ENCODE measurements at places on chromosomes 2 and 18. TPM values are rescaled to one million over a fixed set of nuclear protein-coding genes. Genes with fewer than 3 reads are reported as not detected.

GRCh38 chr2:104690255-104690984 lies 163.5 kb upstream of the POU3F3 start:
- DNase-seq: no peak

DNA sequence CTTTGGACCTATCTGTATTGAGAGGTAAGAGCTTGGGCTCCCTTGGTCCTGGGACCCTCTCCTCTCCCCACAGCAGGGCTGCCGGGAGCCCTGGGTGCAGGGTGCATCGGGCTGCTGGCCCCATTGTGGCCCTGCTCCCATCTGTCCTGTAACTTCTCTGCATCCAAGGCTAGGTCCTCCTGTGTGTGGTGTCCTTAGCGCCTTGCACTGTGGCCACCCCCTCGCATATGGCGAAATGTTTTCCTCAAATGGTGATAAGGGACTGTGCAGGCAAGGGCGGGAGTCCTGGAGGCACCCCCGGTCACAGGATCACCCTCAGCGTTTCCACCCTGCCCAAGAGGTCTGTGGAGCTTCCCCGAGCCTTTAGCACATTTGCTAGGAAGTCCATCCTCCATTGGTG lies 208.2 kb downstream of the SH3RF3 start:
- DNase-seq: no peak

Gene POTEI
- not detected for total RNA-seq

DNA sequence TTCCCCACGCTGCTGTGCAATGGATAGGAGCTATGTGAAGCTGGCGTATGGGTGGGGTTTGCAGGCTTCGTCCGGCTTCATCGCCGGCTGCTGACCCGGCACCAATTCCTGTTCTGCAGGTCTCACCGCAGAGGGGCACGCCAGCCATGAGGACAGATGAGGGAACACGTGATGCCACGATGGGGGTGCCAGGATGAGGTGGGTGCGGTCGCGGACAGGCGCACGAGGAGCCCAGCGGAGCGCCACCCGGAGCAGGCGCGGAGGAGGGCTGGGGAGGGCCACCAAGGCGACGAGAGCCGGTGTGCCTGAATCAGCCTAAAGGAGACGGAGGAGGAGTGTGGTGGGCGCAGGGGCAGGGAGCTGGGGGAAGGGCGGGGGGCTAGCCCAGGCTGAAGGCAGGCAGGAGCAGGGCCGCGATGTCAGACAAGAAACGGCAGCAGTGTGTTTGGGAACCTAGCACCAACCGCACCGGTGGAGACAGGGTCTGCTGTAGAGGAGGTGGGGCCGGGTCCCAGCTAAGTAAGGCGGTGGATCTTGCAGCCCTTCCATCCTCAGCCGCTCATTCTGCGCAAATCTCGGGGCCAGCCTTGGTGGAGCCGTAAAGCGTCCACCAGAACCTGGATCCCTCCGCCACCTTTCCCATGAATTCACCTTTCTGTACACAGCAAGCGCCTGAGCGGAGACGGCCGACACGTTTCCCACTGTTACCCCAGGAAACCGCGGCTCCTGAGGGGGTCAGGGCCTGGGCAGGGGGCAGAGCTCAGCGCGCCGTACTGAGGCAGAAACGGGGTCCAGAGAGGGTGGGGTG lies 17.0 kb upstream of the CD8A start:
- DNase-seq: peak; percentile 33

GRCh38 chr2:2590141-2590540 lies 259.1 kb upstream of the MYT1L start:
- DNase-seq: no peak

Gene IL1B
- total RNA-seq: 0.64 TPM

Gene SLC5A7
- total RNA-seq: 0.17 TPM

Gene TAF4B
- total RNA-seq: 1.7 TPM

DNA sequence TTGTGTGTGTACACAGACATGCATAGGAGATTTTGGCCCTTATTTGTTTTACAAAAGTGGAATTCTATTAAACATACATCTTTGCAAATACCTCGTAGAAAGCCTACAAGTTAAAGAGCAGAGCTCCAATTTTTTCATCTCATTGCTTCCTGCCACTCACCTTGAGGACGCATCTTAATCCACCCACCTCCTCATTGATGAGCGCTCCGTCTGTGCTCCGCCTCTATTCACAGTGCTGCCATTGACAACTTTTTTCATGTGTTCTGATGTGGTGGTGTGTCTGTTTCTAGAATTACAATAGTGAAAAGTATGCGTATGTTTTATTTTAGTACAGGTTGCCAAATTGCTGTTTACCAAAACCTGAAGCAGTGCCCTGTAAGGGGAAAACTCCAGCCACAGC lies 36.3 kb downstream of the NEURL3 start:
- DNase-seq: no peak

Gene SCN2A
- 0.12 TPM for total RNA-seq

DNA sequence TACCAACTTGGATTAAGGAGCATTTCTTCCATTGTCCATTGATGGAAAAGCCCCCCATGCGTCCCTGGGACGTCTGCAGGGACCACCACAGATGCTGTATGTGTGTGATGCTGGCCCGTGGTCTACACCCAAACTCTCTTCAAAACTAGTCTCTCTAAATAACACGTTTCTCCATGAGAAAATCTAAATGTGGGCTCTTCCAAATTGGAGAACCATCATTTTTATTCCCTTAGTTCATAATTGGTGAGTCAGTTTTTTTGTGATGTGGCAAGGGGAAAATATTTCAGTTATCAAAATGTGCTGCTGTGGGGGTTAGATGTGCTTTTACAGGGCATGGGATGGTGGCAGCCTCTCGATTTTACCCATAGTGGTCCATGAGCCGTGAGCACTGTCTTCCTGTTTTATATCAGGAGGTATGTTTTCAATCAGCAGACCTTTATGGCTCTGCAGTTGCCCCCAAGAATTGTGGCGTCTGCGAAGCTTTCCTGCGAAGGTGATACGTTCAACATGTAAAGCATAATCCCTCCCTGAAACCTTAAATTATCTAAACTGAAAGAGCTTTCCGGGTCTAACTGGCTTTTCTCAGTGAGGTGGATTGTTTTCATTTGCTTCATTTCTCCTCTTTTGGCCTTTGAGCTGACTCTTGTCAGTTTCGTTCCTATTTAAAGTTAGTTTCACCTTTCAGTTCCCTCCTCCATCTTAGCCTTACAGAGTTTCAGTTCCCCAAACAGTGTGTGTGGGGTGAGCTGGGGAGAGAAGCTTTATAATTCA lies 78.4 kb downstream of the SETBP1 start:
- no peak for DNase-seq

Gene TTN
- total RNA-seq: 3,329 TPM

- DNase-seq: no peak
Measured at GRCh38 chr18:55382277-55382805, 205.7 kb downstream of the TCF4 start.

GRCh38 chr2:147523415-147523814 lies 321.4 kb upstream of the ACVR2A start:
- DNase-seq: no peak

GRCh38 chr18:31783059-31783458 lies 22.4 kb upstream of the SLC25A52 start:
- no peak for DNase-seq

Gene MAPK4
- 86.9 TPM for total RNA-seq

Gene APLF
- 6.4 TPM for total RNA-seq

DNA sequence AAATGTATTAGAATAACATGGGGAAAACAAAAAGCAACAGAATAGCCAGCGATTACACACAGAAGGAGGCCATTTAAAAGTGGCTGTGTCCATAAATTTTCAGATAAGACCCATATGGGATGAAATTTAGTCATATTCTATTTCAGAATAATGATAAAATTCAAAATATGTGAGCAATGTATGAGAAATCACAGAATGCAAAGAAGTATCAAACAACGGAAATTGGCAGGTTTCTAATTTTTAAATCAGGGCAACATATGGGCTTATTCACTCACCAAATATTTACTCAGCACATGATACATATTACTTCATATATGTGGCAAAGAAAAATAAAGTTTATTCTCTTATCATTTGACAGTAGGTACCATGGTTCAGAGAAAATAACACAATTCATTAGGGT lies 208.5 kb downstream of the GRB14 start:
- no peak for DNase-seq

DNA sequence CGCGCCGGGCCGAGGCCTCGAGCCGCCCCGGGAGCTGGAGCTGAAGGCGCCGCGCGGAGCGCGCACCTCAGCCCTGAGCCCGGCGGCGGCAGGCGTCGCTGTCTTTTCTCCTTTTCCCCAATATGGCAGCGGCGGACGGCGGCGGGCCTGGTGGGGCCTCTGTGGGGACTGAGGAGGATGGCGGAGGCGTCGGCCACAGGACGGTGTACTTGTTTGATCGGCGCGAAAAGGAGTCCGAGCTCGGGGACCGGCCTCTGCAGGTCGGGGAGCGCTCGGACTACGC lies 369 bp downstream of the SMCHD1 start:
- peak; percentile 41 for DNase-seq

GRCh38 chr2:237642038-237642734 lies 14.8 kb downstream of the LRRFIP1 start:
- DNase-seq: no peak

GRCh38 chr18:48394176-48394575 lies 15.0 kb downstream of the ZBTB7C start:
- no peak for DNase-seq

DNA sequence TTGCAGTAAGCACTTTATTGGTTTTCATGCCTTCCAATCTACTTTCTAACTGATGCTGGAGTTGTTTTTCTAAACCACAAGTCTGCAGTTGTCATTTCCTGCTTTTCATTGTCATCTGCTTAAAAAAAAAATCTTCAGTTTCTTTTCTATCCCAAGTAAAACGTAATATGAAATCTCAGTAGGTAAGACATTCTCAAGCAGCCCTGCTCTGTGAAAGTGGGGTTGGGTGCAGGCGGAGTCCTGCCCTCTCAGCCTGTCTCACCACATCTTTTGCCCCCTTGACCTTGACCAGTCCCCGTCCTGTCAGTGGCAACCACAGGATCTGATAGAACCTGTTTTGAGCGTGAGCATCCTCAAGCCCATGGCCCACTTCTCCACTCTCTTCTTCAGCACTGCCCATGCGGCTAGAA lies 80.0 kb upstream of the CPO start:
- DNase-seq: no peak

Gene AQP12A
- not detected for total RNA-seq

DNA sequence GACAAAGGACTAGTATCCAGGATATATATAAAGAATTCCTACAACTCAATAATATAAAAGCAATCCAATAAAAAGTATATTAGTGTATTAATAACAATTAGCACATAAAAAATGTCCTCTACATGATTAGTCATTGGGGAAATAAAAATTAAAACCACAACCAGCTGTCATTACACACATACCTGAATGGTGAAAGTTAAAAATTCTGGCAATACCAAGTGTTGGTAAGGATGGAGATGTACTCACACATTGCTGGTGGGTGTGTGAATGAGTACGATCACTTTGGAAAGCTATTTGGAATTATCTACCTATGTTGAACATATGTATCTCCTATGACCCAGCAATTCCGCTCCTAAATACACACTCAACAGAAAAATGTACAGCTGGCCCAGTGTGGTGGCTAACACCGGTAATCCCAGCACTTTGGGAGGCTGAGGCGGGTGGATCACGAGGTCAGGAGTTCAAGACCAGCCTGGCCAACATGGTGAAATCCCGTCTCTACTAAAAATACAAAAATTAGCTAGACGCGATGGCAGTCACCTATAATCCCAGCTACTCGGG lies 14.3 kb upstream of the NOL10 start:
- DNase-seq: no peak

Gene VWC2L
- not detected for total RNA-seq

- DNase-seq: no peak
Measured at GRCh38 chr2:23549051-23549450, 164.1 kb downstream of the KLHL29 start.

DNA sequence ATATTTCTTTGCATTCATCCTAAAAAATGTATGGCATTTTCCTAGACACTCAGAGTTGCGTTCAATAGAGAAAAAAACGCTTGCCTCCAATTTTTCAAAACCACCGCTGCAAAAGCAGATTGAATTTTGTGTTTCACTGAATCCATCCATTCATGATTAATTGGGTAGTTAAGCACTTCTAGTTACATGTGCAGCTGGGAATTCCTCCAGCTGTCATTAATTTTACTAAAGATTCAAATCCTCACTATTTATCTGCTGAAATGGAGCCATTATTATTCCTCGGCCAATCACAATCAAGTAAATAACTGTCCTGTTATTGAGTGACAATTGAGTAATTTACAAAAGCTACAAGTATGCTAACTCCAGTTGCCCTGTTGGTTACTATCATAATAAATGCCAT lies 75.8 kb upstream of the ARL5A start:
- DNase-seq: no peak

Gene ARL5A
- total RNA-seq: 55.5 TPM

Gene LCT
- not detected for total RNA-seq

GRCh38 chr2:23453836-23454460 lies 69.0 kb downstream of the KLHL29 start:
- DNase-seq: no peak

- DNase-seq: no peak
Measured at GRCh38 chr18:33444709-33445108, 4.2 kb upstream of the CCDC178 start.

DNA sequence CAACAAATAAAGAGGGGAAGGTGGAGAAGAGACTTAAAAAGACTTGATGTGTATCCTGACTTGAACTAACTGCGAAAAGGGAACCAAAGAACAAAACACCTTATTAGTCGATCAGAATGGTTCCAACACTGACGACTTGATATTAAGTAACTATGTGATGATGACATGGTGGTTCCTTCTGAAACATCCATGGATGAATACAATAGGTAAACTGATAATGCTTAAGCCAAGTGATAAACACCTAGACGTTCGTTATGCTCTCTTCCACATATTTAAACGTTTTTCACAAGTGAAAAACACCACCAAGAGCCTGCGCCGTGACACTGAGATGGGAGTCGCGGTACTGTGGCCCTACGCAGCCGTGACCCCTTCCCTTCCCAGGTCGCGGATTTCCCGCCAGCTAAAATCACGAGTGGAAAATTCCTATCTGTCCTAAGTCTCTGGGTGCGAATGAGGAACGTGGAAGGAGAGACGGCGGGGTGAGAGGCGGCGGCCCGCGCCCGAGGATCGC lies 797 bp downstream of the TTC32 start:
- no peak for DNase-seq

DNA sequence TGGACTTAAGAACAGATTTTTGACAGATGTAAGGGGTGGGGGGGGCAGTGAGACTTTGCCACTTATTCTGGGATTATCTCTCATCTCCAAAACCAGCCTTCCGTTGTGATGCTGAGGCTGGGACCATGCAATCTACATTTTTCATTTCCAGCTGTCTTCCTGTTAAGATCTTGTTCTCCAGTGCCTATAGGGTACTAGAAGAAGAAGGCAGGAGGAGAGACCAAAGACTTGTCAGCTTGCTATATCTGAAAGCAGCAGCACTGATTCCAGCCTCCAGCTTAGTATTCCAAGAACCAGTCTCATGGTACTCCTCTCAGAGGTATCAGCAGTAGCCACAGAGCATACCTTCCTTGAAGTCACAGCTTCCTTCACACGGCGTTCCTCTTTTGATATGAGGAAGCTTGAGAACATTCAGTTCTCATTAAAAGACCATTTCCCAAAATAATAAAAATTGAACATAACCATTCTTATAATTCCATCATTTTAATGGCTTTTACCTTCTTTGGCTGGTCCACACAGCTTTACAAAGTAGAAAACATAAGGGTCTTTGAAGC lies 49.8 kb downstream of the USP34 start:
- DNase-seq: no peak

GRCh38 chr2:191831410-191831994 lies 15.4 kb downstream of the CAVIN2 start:
- DNase-seq: no peak
